ENCODE measurements at places on chromosomes 7 and 10.

DNA sequence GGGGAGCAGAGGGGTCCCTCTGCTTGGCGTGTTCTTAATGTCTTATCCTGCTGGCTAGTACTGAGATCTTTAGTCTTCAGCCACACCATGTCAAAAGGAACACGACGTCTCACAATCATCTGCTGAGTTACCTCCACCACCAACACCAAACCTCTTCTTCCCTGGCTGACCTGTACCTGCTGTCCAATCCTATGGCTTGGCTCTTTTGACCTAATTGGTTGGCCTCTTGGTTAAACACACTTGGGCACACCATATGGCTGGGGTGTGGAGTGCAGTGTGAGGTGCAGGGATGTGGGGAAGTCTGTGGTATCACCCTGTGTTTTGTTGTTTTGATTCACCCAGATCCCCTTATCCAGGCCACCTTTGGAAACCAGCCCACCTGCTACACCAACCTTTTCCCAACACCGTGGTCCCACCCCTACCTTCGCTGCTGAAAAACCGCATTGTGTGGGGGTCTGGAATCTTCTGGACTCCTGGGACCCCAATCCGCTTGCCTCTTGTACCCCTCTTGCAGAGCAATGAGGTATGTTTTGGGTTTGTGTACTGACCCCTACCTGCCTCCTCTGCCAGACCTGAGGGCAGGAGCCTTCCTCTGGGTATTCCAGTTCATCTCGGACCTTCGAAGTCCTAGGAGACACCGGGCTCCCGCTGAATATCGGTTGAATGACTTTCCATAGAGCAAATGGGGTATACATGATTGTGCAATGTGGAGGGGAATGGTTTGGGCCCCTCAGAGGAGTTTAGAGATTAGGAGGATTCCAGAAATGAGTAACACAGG, 2.8 kb upstream of the LBX1 start:
- DNase-seq: no peak

- no peak for DNase-seq
Observed at GRCh38 chr10:76399226-76399625, 967.8 kb downstream of the LRMDA start.

- no peak for DNase-seq
Observed at GRCh38 chr10:12081879-12082557, 13.3 kb downstream of the DHTKD1 start.

GRCh38 chr10:12027539-12027938, 15.1 kb downstream of the UPF2 start:
- DNase-seq: no peak

- DNase-seq: no peak
Observed at GRCh38 chr7:137970253-137970975, 31.5 kb downstream of the CREB3L2 start.

Measured in substantia nigra (tissue), 51 donors.